ENCODE measurements at places on chromosomes 1 and 21. TPM values are rescaled to one million over a fixed set of nuclear protein-coding genes. Genes with fewer than 3 reads are reported as not detected.
A peak's percentile ranks its signal among the peaks of the same experiment; 100 is the strongest.

DNA sequence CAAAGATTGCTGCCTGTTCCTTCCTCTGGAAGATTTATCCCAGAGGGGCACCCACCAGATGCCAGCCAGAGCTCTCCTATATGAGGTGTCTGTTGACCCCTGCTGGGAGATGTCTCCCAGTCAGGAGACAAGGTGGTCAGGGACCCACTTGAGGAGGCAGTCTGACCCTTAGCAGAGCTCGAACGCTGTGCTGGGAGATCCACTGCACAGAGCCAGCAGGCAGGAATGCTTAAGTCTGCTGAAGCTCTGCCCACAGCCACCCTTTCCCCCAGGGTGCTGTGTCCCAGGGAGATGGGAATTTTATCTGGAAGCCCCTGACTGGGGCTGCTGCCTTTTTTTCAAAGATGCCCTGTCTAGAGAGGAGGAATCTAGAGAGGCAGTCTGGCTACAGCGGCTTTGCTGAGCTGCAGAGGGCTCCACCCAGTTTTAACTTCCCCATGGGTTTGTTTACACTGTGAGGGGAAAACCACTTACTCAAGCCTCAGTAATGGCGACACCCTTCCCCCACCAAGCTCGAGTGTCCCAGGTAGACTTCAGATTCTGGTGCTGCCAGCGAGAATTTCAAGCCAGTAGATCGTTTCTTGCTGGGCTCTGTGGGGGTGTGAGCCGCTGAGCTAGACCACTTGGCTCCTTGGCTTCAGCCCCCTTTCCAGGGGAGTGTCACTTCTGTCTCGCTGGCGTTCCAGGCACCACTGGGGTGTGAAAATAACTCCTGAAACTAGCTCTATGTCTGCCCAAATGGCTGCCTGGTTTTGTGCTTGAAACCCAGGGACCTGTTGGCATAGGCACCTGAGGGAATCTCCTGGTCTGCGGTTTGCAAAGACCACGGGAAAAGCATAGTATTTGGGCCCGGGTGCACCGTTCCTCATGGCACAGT lies 51.1 kb upstream of the PDC start:
- DNase-seq: no peak

- DNase-seq: no peak
These were observed 50.7 kb upstream of the ST6GALNAC3 start for GRCh38 chr1:76023669-76024435.

GRCh38 chr21:39597595-39597994 lies 15.1 kb upstream of the B3GALT5 start:
- DNase-seq: no peak

DNA sequence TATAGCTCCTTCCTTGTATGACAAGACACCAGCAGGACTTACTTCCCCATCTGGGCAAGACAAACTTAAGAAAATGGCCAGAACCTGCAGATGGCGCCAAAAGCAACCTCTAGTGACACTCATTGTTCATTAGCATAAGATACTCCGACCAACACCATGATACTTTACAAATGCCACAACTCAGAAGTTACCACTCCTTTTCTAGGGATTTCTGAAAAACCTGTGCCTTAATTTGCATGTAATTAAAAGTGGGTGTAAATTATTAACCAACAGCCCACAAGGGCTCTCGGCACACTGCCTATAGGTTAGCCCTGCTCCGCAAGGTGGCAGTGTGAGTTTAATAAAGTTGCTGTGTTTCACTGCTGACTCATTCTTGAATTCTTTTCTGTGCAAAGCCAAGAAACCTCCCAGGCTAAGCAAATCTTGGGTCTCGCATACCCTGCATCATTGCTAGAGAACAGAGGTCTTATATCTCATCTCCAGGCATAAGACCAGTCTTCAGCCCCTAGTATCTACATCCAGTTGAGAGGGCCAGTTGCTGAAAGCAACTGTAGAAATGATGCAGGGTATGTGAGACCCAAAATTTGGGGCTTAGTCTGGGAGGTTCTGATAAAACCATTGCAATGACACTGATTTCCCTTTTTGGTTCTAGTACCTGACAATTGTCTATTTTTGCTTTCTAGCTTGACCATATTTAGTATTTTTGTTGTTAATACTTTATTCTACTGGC lies 86.4 kb downstream of the FAF1 start:
- peak; percentile 30 for DNase-seq

DNA sequence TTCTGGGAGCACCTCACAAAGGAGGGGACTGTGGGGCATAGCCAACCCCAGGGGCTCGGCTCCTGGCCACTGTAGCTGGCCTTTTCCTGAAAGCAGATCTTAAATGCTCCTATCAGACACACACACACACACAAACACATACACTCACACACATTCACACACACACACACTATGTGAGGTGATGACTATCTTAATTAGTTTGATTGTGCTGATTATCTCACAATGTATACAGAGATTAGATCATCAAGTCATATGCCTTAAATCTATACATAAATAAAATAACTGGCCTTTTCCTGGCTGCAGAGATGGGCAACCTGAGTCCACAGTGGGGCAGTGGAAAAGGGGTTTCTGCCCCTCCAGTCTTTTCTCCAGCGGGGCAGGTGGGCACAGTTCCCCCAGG lies 27.1 kb downstream of the LGR6 start:
- no peak for DNase-seq

DNA sequence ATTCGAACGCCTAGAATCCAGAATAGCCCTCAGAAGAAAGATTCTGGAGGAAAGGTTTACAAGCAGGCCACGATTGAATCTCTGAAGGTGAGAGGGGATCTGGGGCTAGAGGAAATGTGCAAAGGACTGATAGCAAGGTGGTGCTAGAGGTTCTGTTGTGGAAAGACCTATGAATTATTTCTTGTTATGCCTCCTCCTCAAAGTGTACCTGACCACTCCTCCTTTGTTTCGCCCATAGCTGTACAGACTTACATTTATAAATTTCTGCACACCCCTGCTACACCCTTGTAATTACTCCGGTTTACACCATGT lies 986 bp downstream of the TCEANC2 start:
- no peak for DNase-seq

DNA sequence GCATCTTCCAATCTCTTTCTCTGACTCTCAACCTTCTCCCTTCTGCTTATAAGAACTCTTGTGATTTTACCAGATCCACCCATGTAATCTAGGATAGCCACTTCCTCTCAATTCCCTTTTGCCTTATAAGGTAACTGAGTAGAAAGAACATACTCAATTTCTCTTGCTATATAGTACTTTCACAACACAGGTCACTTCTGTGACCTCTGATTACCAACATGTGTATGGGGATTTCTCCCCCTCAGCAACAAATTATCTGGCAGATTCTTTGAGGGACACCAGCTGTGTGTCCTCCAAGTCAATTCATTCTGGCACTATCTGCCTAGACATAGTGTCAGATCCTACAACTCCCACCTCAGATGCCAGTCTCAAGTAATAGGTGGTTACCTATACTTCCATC lies 62.5 kb downstream of the IL23R start:
- DNase-seq: no peak

GRCh38 chr1:16172218-16172830 lies 16.5 kb upstream of the EPHA2 start:
- no peak for DNase-seq

DNA sequence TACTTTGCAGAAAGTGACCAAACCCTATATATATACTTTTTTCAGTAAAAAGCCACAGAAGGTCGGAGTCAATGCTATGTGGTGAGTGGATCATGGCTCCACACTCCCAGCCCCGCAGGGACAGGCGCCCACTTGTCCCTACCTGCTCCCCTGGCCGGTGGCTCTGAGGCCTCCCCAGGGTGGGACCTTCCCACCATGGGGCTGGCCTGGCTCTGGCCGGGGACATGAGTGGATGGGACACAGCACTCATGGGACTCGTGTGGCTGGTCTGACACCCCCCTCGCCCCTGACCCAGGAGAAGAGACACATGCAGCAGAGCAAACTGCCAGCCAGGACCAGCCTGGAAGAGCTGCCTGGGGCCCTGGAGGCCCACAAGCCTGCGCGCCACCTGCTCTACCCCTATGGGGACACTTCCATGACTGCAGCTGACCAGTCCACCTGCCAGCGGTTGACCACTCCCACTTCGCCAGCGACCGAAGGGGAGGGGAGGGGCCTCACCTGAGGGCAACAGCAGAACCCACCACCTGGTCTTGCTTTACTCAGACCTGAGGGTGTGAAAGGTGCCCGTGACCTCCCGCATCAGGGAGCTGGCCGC lies 2.2 kb downstream of the SPATC1L start:
- no peak for DNase-seq

DNA sequence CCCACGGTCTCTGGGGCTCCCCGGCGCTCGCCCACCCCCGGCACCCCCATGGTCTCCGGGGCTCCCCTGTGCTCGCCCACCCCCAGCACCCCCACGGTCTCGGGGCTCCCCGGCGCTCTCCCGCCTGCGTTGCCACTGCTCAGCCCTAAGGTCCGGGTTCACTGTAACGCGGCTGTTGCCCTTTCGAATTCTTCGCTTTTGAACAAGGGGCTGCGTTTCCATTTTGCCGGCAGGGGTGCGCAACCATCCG lies 5.2 kb upstream of the FTCD start:
- DNase-seq: no peak

DNA sequence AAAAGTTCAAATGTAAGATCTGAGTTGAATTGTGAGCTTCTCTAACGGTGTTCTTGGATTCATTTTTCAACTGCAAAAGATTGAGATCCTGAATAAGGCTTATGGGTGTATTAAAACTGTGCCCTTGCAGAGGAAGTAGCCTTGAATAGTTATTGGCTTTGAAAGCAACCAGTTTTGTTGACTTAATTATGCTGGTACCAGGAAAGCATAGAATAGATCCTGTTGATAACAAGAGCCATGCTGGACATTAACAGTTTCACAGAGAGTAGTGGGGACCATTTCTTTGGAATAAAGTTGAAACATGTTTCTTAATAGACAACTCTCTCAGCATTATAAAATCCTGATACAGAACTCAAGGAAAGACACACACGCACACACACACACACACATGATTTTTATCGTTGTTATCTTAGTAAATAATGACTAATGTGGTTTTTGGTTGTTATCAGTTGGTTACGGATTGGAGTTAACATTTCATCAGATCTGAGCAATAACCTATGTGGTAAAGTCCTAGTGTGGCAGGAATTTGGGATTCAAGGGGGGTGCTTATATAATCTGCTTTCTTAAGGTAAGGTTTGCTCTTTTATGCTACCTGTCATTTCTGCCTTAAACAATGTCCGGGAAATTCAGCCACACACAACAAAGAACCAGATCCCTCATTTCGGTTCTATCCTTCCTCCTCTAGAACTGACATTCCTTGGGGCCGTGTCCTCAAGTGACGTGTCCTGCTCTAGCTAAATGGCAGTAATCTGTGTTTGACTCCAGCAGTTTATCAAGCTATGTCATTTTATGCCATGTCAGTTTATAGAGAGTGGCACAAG lies 330.9 kb downstream of the CHRM3 start:
- DNase-seq: no peak

GRCh38 chr1:230109895-230110667 lies 43.0 kb downstream of the GALNT2 start:
- no peak for DNase-seq

Gene CRYBG2
- not detected for total RNA-seq

Gene DSCAM
- total RNA-seq: under 0.01 TPM

Gene CLCNKB
- total RNA-seq: not detected

Gene TEX38
- under 0.01 TPM for total RNA-seq

Gene ADIPOR1
- total RNA-seq: 62.1 TPM
